ENCODE measurements at places on chromosomes 5 and 9.

DNA sequence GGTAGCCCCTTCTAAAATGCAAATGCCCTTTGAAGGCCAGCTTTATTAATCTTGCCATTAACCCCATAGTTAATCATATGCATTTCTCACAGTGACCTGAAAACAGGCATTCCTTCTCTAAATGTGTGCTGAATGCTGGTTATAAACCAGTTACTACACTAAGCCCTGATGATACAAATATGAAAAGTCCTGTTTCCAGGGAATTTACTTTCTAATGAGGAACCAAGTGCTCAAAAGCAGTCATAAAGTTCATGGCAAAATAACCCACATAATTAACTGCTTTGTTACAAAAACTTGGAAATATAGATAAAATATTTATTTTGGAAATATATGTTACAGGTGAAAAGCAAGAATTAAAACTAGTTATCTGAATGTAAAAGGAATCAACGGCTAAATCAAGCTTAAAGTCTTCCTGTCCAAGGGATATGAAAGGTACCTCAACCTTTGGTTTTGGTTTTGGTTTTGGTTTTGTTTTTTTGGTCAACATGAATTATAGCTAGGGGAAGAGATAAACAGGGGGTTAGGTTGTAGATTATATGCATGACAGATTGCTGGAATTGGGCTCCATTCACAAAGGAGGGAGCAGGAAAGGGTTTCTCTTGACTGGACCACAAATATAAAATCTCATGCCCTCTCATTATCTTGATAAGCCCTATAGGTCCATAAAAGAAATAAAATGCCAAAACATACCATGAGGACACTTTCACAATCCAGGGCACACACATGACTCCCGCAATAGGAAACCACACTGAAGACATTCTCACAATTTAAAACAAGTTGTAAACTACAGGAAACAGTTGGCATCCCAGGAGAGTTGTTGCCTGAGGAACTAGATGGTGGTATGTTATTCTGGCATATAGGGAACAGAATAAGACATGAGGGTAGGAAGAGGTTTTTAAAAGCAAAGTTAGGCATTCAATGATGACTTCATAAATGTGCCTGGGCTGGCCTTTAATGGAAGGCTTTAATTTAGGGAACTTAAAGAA is 46.7 kb upstream of the MACIR start:
- no peak for DNase-seq

GRCh38 chr5:73596705-73597328 is 29.2 kb upstream of the ARHGEF28 start:
- DNase-seq: no peak

DNA sequence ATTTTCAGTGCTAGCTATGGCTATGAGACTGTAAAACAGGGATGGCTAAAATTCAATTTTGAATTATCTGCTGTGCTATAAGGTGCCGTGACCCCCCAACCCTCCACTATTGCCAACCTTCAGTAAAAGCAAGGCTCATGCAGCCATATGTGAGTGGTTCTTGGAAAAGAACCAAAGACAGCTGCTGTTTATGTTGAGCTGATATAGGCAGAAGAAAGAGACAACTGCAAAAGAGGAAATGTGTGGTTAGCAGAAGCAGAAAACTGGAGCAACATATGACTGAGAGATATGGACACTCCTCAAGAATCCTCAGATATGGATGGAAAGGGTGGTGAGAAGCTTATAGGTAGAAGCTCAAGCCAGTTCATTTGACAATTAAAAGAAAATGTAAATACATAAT is 200.3 kb downstream of the TLE1 start:
- no peak for DNase-seq

DNA sequence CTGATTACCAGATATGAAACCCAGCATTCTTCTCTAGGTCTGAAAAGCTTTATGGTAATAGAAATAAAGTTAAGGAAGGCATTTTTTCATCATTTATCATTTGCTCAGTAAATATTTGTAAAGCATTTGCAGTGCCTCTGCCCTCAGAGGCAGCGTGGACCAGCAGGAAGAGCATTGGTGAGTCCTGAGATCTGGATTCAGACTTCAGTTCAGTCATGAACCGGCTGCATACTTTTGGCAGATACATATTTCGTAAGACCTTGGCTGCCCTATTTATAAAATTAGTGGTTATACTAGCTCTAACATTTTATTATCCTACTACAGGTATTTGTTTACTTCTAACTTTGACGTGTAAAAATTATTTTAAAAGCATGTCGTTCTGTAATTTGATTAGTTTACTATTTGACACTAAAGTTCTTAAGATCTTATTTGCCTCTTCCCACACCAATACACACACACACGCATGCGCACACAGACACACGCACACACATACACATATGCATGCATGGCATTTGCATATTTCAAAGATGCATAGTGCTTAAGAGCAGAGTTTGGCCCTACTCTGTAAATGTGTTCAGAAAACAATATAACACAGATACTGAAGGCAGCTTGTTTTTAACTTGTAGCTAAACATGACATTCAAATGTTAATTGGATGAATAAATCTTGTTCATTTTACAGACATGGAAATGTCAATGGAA is 101.9 kb downstream of the RPS23 start:
- DNase-seq: no peak

DNA sequence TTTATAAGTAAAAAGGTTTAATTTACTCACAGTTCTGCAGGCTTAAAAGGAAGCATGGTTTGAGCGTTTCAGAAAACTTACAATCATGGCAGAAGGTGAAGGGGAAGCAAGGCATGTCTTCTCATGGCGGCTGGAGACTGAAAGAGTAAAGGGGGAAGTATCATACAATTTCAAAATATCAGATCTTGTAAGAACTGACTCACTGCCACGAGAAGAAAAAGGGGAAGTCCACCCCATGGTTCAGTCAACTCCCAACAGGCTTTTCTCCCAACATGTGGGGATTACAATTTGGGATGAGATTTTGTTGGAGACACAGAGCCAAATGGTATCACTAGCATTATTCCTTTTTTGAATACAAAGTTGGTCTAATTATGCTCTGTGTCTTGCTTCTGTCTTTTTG is 627.9 kb upstream of the ST8SIA4 start:
- DNase-seq: no peak

Data from right cardiac atrium (tissue), 5 donors.